ENCODE measurements at places on chromosomes 6 and 20. TPM values are rescaled to one million over a fixed set of nuclear protein-coding genes. Genes with fewer than 3 reads are reported as not detected.

Gene DEFB125
- total RNA-seq = not detected

DNA sequence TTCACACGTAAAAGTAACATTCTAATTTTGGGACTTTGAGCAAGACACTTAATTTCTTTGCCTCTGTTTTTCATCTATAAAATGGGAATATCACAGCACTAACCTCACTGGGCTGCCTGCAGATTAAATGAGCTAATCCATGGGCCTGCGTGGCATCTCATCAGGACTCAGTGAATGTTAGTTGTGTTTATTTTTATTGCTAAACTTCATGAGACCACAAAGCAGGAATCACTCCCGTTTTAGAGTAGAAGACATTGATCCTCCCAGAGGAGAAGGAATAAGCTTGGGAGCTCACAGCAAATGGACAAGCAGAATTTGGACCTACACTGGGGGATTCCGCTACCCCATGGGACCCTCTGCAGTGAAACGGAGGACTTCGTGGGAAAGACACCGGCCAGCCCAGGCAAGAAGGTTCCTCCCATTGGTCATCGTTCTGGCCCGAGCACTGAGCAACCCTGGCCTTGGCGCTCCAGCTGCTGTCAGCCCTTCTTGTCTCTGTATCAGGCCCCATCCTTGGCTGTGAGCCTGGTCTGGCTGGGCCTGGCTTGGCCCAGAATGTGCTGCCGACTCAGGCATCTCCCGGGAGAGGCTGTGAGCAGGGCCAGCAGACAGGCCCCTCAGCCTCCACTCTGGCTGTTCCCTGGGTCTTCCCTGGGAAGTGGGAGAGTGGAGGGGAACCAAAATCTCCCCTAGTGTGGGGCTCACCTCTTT, 79.8 kb downstream of the NFATC2 start:
- no peaks in the 10 kb centered on the region for H3K4me1 ChIP-seq
- no peak overlapping the region for H3K4me3 ChIP-seq

- no peaks in the 10 kb centered on the region for H3K27me3 ChIP-seq
- no peaks in the 10 kb centered on the region for H3K36me3 ChIP-seq
- H3K27ac ChIP-seq = no peak overlapping the region
- no peaks in the 10 kb centered on the region for H3K4me1 ChIP-seq
- DNase-seq = no peak
- no peak overlapping the region for H3K4me3 ChIP-seq
Observed at GRCh38 chr20:24617757-24618450, 148.5 kb downstream of the SYNDIG1 start.

GRCh38 chr6:73727114-73727513, 31.1 kb downstream of the CD109 start:
- no peaks in the 10 kb centered on the region for H3K36me3 ChIP-seq
- H3K4me1 ChIP-seq = no peaks in the 10 kb centered on the region
- no peak for DNase-seq

GRCh38 chr6:10837622-10837994, 731 bp downstream of the MAK start:
- H3K27ac ChIP-seq = peak overlapping the region; percentile 75
- DNase-seq = no peak
- peaks cover 12% of the 10 kb centered on the region for H3K4me1 ChIP-seq
- H3K36me3 ChIP-seq = no peaks in the 10 kb centered on the region
- H3K4me3 ChIP-seq = peak overlapping the region; percentile 88

- no peak overlapping the region for H3K4me3 ChIP-seq
- no peak overlapping the region for H3K27ac ChIP-seq
- no peak for DNase-seq
- H3K27me3 ChIP-seq = no peaks in the 10 kb centered on the region
Observed at GRCh38 chr6:170102582-170103481, 188.0 kb downstream of the DLL1 start.

- H3K27me3 ChIP-seq = no peaks in the 10 kb centered on the region
- no peak overlapping the region for H3K4me3 ChIP-seq
- no peaks in the 10 kb centered on the region for H3K4me1 ChIP-seq
Observed at GRCh38 chr20:52490711-52491430, 299.3 kb upstream of the ZFP64 start.
